IPS DF 19.7 (cell line): ENCODE measurements at places on chromosomes 12 and 14.

GRCh38 chr12:5437182-5437583, 5.3 kb downstream of the NTF3 start:
- no peak for DNase-seq

- DNase-seq: no peak
These were observed 7.5 kb upstream of the CLEC4E start for GRCh38 chr12:8548192-8548591.

- DNase-seq: no peak
These were observed 47.2 kb downstream of the ARMH4 start for GRCh38 chr14:58104808-58105207.

DNA sequence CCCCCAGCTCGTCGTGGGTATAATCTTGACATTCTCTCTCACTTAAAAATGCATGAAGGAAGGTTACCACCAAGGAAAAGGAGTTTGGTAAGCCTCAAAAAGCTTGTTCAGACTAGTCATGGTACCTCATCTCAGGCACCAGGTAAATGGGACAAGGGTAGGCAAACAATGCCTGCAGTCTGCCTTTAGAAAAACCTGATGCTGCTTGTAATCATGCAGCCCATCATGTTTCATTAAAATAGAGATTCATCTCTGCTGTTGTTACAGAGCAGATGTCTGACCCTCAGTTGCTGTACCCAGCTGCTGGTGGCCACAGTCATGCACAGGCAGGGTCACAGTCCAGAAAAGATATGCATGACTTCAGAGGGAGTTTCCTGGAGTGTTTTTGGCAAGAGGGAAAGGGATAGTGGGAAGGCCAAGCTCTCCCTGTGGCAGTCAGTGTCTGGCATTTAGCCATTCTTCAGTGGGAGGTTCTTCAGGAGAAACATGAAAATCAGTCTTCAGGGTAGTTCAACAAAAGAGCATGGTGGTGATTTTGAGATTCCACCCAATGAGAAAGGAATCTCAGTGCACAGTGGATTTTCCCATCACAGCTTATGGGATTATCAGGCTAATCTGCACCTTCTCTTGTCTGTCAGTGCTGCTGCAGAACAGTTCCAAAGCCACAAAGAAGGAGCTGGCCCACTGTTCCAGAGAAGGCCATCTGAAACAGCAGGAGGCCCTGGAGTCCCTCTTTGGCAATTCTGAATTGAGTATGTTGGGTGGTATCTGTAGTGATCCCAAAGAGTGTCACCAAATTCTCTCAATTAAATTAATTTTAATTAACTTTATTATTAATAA, 202.7 kb upstream of the FRMD6 start:
- DNase-seq: no peak

DNA sequence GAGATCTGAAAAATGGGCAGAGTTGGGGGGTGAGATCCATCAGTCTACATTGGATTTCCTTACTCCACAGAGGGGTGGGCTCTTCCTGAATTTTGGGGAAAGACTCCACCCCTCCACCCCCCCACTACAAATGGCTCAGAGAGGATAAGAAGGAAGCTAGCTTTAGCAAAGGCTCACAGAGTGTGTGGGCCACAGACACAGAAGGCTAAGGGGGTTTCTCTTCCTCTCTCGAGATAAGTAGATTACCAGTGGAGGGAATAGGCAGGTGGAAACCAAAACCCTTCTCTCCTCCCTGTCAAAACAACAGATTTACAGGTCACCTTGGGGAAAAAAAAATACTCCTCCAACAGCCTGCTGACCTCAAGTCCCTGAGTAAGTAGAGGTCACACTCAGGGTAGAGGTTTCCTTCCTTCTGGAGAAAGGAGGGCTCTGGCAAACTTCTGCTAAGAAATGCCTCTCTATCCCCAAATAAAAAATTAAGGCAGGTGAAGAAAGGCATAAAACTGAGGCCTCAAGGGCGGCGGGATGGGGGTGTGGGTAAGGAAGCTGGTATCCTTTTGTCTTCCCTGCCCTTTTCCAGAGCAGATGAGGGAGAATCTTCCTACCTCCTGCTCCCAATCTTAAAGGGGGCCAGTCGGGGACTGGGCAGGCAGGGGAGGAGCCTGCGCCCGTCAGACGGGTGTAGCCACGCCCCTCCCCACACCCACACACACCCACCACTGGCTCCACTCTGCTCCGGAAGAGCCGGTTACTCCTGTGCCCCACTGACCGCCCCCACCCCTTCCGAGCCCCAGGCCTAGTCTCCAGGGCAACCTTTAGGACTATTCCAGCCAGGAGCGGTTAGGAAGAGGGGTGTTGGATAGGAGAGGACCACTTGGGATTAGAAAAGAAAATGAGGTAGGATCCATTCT, 1.9 kb upstream of the BAZ2A start:
- DNase-seq: no peak

DNA sequence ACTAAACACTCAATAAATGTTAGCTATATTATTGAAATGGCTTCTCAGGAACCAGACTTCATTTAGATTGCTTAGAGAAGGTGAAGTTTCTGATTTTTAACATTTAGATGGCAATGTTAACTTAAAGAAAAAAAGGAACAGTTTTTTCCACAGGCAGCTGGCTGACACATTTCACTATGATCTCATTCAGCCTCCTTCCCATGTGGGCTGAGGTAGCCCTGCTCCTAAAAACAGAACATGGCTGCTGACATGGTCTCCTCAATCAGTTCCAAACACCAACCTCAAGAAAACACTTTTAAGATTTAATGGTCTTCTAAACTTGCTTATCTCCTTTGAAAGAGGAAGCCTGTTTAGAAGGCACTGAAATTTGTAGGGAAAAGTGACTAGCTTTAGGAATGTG, 23.8 kb downstream of the GNS start:
- DNase-seq: no peak

DNA sequence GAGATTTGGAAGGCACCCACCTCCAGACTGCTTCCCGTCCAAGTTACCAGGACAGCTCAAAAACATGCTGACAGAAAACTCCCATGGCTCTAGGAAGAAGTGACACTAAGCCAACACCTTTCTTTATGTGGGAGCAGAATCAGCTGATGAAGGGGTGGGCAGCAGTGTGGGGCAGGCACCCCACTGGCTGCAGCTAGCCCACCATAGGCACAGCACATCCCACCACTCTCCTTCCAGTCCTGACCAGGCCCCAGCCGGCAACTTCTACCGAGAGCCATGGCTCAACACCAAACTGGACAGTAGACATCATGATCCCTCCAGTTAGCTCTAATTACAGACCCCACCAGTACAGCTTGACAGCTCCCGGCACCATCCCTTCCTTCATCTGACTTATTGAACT, 45.0 kb downstream of the SH2B3 start:
- DNase-seq: no peak

GRCh38 chr12:92464911-92465310, 237.9 kb upstream of the PLEKHG7 start:
- DNase-seq: no peak

GRCh38 chr12:72036393-72036792, 97.7 kb downstream of the TPH2 start:
- no peak for DNase-seq
